Activated CD8-positive, alpha-beta memory T cell treated with anti-CD3 and anti-CD28 coated beads, Interleukin-2, amount 10 ng/mL, durations not matched to agents 7 days and 5 days (primary cell): ENCODE measurements at places on chromosomes 2 and 18. TPM values are rescaled to one million over a fixed set of nuclear protein-coding genes. Genes with fewer than 3 reads are reported as not detected.

UNC50 gene
- total RNA-seq, result 26.7 TPM

GRCh38 chr2:26122630-26123029 lies 50.3 kb upstream of the GAREM2 start:
- H3K27ac ChIP-seq, result no peak overlapping the region
- H3K36me3 ChIP-seq, result peaks cover 9% of the 10 kb centered on the region
- no peak overlapping the region for H3K4me3 ChIP-seq
- no peak for DNase-seq

- H3K4me3 ChIP-seq, result peak overlapping the region; percentile 88
- DNase-seq, result no peak
- peaks cover 25% of the 10 kb centered on the region for H3K4me1 ChIP-seq
- H3K27ac ChIP-seq, result peak overlapping the region; percentile 63
- H3K27me3 ChIP-seq, result peaks cover 16% of the 10 kb centered on the region
- H3K36me3 ChIP-seq, result no peaks in the 10 kb centered on the region
These were observed 592 bp upstream of the METAP1D start for GRCh38 chr2:171999161-171999560.

- no peaks in the 10 kb centered on the region for H3K27me3 ChIP-seq
- no peak overlapping the region for H3K4me3 ChIP-seq
- no peak for DNase-seq
- H3K4me1 ChIP-seq, result no peaks in the 10 kb centered on the region
- no peaks in the 10 kb centered on the region for H3K36me3 ChIP-seq
These were observed 189.3 kb upstream of the MYT1L start for GRCh38 chr2:2520401-2520811.

ST6GAL2 gene
- not detected for total RNA-seq

- H3K27ac ChIP-seq, result no peak overlapping the region
- no peaks in the 10 kb centered on the region for H3K4me1 ChIP-seq
- H3K4me3 ChIP-seq, result no peak overlapping the region
- H3K27me3 ChIP-seq, result no peaks in the 10 kb centered on the region
- DNase-seq, result no peak
These were observed 31.0 kb upstream of the WDSUB1 start for GRCh38 chr2:159317392-159318088.

GRCh38 chr2:16655445-16655837 lies 10.2 kb downstream of the CYRIA start:
- H3K4me1 ChIP-seq, result peaks cover 8% of the 10 kb centered on the region
- no peak for DNase-seq
- H3K27me3 ChIP-seq, result peaks cover 3% of the 10 kb centered on the region

GRCh38 chr18:51290860-51291259 lies 93.4 kb upstream of the MEX3C start:
- no peaks in the 10 kb centered on the region for H3K4me1 ChIP-seq
- H3K4me3 ChIP-seq, result no peak overlapping the region
- peaks cover 11% of the 10 kb centered on the region for H3K27me3 ChIP-seq
- no peak for DNase-seq
- no peak overlapping the region for H3K27ac ChIP-seq

CD8B2 gene
- 3.7 TPM for total RNA-seq

MRPL44 gene
- 30.4 TPM for total RNA-seq

GRCh38 chr2:16014802-16015201 lies 74.5 kb downstream of the MYCN start:
- H3K4me3 ChIP-seq, result no peak overlapping the region
- no peak for DNase-seq
- no peaks in the 10 kb centered on the region for H3K4me1 ChIP-seq
- peaks cover 21% of the 10 kb centered on the region for H3K27me3 ChIP-seq

CRYGC gene
- not detected for total RNA-seq

DNA sequence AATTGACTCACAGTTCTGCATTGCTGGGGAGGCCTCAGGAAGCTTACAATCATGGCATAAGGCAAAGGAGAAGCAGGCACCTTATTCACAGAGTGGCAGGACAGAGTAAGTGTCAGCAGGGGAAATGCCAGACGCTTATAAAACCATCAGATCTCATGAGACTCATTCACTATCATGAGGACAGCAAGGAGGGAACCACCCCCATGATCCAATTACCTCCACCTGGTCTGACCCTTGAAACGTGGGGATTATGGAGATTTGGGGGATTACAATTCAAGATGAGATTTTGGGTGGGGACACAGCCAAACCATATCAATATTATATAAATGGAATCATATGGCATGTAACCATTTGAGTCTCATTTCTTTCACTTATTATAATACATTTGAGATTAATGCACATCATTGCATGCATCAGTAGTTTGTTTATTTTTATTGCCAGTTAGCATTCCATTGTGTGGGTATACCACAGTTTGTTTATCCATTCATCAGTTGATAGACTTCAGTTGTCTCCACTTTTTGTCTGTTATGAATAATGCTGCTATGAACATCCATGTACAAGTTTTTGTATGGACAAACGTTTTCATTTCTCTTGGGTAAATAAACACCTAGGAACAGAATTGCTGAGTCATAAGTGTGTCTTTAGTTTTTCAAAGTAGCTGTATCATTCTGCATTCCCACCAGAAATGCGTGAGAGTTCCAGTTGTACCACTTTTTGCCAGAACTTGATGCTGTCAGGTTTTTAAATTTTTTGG lies 5.8 kb upstream of the SRBD1 start:
- no peak overlapping the region for H3K27ac ChIP-seq
- no peak for DNase-seq
- no peak overlapping the region for H3K4me3 ChIP-seq
- no peaks in the 10 kb centered on the region for H3K36me3 ChIP-seq
- H3K27me3 ChIP-seq, result peaks cover 8% of the 10 kb centered on the region
- peaks cover 1% of the 10 kb centered on the region for H3K4me1 ChIP-seq

DNA sequence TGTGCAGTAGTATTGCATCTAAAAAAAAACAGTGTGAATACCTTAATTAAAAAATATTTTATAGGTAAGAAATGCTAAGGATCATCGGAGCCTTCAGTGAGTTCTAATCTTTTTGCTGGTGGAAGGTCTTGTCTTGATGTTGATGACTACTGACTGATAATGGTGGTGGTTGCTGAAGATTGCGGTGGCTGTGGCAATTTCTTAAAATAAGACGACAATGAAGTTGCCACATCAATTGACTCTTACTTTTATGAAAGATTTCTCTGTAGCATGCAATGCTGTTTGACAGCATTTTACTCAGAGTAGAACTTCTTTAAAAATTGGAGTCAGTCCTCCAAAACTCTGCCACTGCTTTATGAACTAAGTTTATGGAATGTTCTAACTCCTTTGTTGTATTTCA lies 36.2 kb downstream of the GLS start:
- no peak overlapping the region for H3K27ac ChIP-seq
- peaks cover 31% of the 10 kb centered on the region for H3K4me1 ChIP-seq
- no peak overlapping the region for H3K4me3 ChIP-seq
- peaks cover 57% of the 10 kb centered on the region for H3K36me3 ChIP-seq

- no peaks in the 10 kb centered on the region for H3K4me1 ChIP-seq
- H3K27me3 ChIP-seq, result no peaks in the 10 kb centered on the region
- no peak overlapping the region for H3K4me3 ChIP-seq
- DNase-seq, result no peak
These were observed 166.6 kb upstream of the HNMT start for GRCh38 chr2:137797641-137798040.

DNA sequence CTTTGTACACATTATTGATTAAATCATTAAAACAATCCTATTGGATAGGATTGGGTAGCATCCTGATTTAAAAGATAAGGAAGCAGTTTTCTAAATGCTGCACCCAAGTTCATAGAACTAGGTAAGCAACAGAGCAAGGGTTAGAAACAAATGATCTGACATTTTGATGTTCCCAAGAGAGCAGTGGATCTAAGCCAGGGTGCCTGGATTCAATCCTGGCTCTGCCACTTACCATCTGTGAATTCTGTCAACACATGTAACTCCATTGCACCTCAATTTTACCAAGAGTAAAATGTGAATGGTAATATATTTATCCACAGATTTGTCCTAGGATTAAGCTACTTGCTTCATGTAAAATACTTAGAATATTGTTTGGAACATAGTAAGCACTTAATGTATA lies 982.6 kb upstream of the FANCL start:
- H3K36me3 ChIP-seq, result no peaks in the 10 kb centered on the region
- H3K4me1 ChIP-seq, result no peaks in the 10 kb centered on the region
- no peaks in the 10 kb centered on the region for H3K27me3 ChIP-seq
- no peak overlapping the region for H3K27ac ChIP-seq
